Thyroid gland (tissue), 4 donors: ENCODE measurements at places on chromosomes 13 and 19. TPM values are rescaled to one million over a fixed set of nuclear protein-coding genes. Genes with fewer than 3 reads are reported as not detected.

GRCh38 chr13:89865164-89866064 is 1482.1 kb upstream of the MIR17HG start:
- no peaks in the 10 kb centered on the region for H3K4me1 ChIP-seq
- no peak overlapping the region for H3K27ac ChIP-seq
- DNase-seq: no peak
- no peak overlapping the region for H3K4me3 ChIP-seq
- H3K27me3 ChIP-seq: no peaks in the 10 kb centered on the region

The KCNC3 gene
- 5.9 TPM for total RNA-seq

- no peaks in the 10 kb centered on the region for H3K36me3 ChIP-seq
- H3K27me3 ChIP-seq: no peaks in the 10 kb centered on the region
- no peak overlapping the region for H3K4me3 ChIP-seq
- H3K4me1 ChIP-seq: peaks cover 19% of the 10 kb centered on the region
These were observed 1.7 kb upstream of the ELANE start for GRCh38 chr19:850221-850978.

DNA sequence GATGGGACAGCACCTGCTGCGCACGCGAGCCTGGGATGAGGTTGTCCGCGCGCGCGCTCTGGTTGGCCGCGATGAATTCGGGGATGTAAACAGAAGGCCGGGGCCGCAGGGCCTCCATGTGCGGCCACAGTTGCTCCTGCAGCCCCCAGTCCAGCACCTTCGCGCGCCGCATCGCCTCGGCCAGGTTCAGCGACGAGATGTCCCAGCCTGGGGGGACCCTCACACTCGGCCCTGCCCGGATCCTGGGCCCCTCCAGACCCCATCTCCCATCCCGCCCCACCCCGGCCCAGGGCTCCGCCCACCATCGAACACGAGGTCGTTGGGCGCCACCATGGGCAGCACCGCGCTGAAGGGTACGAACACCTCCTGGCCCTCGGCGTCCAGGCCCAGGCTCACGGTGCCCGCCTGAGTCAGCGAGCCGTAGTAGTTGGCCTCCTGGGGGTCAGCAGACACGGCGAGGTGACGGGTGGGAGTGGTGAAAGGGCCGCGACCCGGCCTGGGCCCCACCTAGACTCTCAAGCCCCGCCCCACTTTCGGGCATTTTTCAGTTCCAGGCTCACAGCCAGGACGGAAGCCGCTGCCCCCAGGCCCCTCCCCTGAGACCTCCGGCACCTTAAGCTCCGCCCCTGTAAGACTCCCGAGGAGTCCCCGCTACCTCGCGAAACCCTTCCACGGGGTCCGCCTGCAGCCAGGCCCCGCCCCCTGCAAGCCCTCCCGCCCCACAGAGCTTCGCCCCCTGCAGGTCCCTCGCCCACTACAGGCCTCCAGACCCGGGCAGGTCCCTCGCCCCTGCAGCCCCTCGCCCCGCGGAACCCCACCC is 1.1 kb downstream of the ISYNA1 start:
- peak overlapping the region; percentile 63 for H3K27ac ChIP-seq
- peak; percentile 86 for DNase-seq
- peaks cover 17% of the 10 kb centered on the region for H3K4me1 ChIP-seq
- H3K36me3 ChIP-seq: no peaks in the 10 kb centered on the region
- peak overlapping the region; percentile 54 for H3K4me3 ChIP-seq
- no peaks in the 10 kb centered on the region for H3K27me3 ChIP-seq

The TSHZ3 gene
- 17.8 TPM for total RNA-seq

The GPC6 gene
- total RNA-seq: 8.3 TPM

The ZNF253 gene
- total RNA-seq: 31.6 TPM

The ZNF570 gene
- 8.8 TPM for total RNA-seq
